GM23338 (cell line): ENCODE measurements at places on chromosomes 4 and X. TPM values are rescaled to one million over a fixed set of nuclear protein-coding genes. Genes with fewer than 3 reads are reported as not detected.
A peak's percentile ranks its signal among the peaks of the same experiment; 100 is the strongest.

The EPGN gene
- polyA plus RNA-seq = not detected in 2 replicates

GRCh38 chr4:170671171-170671570, 581.4 kb upstream of the AADAT start:
- DNase-seq = no peak

The GPRASP1 gene
- 0.33 and 0.45 TPM in 2 replicates for polyA plus RNA-seq

The ATP1B4 gene
- not detected in 2 replicates for polyA plus RNA-seq

The HTN1 gene
- polyA plus RNA-seq = not detected in 2 replicates

GRCh38 chr4:90137555-90137954, 10.4 kb downstream of the CCSER1 start:
- peak; percentile 39 for DNase-seq

GRCh38 chr4:89347363-89348025, 39.9 kb upstream of the GPRIN3 start:
- no peak for DNase-seq

DNA sequence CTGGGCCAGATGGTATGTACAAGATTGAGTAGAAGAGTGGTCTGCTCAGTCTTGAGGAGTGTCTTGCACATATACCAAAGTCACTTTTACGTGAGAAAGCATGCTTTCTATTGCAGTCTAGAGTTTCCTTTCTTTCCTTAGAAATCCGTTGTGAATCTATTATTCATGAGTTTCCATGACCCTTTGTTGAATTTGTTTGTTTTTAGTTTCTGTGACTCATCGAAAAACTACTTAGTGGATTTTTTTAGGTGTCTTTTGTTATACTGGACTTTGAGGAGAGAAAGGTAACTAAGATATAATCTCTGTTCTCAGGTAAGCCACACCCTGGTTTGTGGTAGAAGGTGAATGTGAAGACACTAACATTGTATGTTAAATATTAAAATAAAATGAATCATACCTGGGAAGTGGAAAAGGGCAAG, 23.0 kb downstream of the GALNT7 start:
- no peak for DNase-seq

DNA sequence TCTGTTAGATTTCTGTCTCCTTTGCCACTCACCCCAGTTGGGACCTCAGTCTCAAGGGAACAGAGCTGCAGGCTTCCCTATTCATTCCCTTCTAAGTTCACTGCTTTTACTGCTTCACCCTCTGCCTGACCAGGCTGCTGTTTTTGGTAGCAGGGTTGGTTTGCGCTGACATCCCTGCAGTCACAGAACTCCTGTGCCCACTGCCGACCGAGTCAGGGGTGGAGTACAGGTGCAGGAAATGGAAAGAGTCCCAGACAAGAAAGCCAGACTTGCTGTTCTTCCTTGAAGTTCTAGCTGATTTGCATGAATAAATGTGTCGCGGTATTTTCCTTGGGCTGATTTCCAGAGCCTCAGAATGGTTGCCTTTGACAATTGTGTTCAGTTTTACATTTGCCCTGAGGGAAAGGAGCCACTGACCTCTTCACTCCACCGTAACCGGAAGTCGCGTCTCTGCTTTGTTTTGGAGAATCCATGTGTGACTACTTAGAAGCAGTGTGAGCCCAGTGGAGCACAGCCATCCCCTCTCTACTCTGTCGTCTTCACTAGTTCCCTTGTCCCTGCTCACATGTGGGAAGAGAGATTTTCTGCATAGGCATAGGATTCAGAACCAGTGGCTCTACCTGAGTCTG, 84.8 kb downstream of the TNIP2 start:
- DNase-seq = no peak

- DNase-seq = no peak
Observed at GRCh38 chrX:136825771-136826170, 45.0 kb upstream of the ARHGEF6 start.

GRCh38 chrX:63525491-63525890, 174.4 kb upstream of the SPIN4 start:
- DNase-seq = no peak

The RASGEF1B gene
- 5.2 and 5.6 TPM in 2 replicates for polyA plus RNA-seq

The CTAG1A gene
- not detected in 2 replicates for polyA plus RNA-seq
